ENCODE measurements at places on chromosomes 1 and 21.

DNA sequence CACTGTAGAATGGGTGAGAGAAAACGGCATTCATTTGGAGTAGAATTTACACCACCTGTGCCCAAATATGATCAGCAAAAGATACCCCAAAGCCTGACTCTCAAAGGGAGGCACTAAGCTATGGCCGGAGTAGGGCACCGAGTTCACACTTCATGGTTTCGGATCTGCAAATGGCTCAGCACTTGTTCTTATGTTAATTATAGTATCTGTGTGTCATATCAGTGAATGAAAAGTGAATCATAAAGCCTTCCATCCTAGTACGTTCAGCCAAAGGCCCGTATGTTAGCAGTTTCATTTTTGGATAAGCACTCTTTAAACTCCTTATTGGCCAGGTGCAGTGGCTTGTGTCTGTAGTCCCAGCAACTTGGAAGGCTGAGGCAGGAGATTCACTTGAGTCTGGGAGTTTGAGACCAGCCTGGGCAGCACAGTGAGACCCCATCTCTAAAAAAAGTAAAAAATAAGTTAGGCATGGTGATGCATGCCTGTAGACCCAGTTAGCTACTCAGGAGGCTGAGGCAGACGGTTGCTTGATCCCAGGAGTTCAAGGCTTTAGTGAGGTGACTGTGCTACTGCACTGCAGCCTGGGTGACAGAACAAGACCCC, 4.9 kb upstream of the CORT start:
- no peak for DNase-seq

GRCh38 chr1:9284061-9284460, 8.6 kb upstream of the SPSB1 start:
- DNase-seq: no peak

DNA sequence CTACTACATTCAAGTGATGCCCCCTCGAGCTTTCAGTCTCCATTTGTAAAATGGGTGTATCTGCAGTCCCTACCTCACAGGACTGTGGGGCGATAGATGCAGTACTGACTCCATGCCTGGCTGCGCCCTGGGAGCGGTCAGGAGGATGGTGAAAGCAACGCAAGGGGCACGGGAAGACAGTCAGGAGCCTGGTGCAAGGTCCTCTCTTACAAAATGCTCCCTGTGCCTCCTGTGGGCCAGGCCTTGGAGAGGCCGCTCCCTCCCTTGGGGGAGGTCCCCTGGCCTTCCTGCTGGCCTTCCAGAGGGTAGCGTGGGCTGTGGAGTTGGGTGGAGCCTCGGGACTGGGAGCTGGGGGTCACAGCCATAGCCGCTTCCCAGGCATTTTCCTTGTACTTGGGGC, 21.6 kb downstream of the FAM151A start:
- DNase-seq: no peak

DNA sequence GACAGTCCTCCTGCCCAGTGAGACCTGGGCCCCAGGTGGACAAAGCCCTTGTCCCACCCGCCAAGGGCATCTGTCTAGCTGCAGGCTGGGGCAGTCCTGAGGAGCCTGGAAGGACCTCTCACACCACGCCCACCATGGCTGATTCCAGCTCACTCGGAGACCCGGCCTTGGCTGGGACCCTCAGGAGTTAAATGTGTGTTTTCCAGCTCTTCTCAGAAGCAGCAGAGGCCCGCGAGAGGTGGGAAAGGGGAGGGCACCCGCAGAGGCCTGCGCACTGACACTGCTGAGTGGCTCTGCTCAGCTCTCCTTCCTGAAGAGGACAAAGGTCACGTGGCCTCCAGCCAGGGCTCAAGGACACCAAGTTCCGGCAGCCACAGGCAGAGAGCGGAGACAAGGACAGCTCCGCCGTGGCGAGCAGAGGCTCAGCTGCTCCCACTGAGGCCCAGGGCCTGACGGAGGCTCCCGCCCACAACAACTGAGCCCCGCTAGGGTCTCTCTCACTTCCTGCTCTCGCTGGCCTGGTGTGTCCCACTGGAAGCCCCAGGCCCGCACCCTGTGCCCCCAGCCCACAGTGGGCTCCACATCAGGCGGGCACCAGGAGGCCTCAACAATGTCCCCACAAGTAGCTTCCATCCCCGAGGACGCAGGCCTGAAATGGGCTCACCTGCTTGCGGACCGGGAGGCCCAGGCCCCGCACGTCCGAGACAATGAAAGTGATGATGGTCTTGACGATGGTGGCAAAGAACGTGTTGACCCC, 16.9 kb downstream of the SLC19A1 start:
- DNase-seq: no peak

GRCh38 chr1:10207810-10208209, 2.6 kb upstream of the KIF1B start:
- no peak for DNase-seq

DNA sequence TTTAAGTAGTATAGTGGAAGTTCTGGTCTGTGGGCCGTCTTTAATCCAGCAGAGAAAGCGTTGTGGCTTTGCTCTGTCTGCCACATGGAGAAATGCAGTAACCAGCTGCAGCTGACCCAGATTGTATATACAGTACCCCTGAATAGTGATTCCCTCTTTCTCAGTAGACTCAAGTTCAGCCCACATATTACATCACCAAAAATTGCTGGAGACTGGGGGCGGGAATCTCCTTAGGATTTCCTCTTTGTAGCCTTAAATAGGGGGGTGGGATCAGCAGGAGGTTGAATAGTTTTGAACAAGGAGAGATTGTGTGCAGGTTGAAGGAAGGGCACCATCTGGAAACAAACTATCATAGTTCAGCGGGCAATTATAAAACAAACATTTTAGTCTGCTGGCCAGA, at the start of gene ANGPTL1:
Gene ANGPTL1 (minus strand): TSS at position 134 of the 400 bp plus-strand sequence. CDS start 5,301 bp downstream, outside the sequence.
- DNase-seq: no peak

DNA sequence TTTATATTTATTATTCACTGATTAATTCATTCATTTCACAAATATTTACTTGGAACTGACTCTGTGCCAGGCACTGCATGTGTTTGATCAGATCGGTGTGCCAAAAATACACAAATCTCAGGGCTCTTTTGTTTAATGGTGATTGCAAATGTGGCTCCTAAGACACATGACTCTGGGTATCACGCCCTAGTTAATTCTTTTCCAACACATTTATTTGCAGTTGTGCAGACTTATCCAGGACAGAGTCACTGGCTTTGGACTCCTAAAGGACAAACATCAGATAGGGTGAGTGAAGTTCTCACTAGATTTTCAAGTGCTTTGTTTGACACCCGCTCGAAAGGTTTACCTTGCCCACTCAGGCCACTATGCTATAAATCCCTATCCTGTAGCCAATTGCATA, 335.5 kb downstream of the BARHL2 start:
- no peak for DNase-seq

- DNase-seq: no peak
Observed at GRCh38 chr1:160338580-160338979, 4.5 kb downstream of the COPA start.

DNA sequence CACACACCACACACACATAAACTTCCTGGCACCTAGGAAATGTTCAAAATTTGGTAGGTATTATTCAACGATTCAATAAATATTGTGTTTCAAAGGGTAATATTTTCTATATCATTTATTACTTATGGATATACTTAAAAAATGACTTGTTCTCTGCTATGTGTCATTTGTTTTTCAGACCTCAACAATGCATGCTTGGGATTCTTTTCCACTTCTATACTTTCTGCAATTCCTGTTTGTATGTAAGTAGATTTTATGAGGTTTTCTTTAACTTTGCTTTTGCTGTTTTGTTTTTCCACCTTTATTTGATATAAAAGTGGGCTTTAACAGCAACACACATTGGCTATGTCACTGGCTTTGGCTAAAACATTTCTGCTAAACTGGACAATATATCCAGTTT, 3.5 kb downstream of the CEP170 start:
- peak; percentile 38 for DNase-seq

DNA sequence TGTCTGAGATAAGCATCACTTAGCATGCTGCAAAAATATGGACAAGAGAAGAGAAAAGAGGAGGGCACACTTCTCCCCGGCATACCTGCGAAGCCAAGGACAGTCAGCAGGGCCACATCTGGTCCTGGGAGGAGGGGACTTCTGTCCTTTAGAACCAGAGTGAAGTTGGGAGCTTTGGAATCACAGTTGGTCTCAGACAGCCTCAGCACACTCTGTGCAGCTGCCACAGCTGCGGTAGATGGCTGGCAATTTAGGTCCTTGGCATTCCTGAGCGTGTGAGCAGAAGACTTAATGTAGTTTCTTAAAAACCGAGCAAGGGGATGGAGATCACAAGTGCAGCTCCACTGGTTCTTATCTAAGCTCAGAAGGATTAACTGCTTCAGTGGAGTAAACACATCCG, 32.3 kb downstream of the LRRC53 start:
- DNase-seq: no peak

DNA sequence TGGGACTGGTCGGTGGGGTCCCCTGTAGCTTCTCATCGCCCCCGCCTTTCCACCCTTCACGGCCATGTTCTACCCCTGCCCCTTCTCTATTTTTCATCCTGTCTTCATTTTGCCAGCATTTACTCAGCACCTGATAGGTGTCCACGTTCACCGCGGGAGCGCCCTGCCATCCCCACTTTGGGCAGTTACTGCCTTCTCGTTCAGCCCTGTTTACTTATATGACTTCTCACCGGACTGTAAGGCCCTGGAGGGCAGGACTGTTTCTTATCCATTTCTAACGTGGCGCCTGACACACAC, 380 bp downstream of the MFN2 start:
- DNase-seq: no peak

- no peak for DNase-seq
Observed at GRCh38 chr1:246152986-246153431, 354.1 kb downstream of the SMYD3 start.

DNA sequence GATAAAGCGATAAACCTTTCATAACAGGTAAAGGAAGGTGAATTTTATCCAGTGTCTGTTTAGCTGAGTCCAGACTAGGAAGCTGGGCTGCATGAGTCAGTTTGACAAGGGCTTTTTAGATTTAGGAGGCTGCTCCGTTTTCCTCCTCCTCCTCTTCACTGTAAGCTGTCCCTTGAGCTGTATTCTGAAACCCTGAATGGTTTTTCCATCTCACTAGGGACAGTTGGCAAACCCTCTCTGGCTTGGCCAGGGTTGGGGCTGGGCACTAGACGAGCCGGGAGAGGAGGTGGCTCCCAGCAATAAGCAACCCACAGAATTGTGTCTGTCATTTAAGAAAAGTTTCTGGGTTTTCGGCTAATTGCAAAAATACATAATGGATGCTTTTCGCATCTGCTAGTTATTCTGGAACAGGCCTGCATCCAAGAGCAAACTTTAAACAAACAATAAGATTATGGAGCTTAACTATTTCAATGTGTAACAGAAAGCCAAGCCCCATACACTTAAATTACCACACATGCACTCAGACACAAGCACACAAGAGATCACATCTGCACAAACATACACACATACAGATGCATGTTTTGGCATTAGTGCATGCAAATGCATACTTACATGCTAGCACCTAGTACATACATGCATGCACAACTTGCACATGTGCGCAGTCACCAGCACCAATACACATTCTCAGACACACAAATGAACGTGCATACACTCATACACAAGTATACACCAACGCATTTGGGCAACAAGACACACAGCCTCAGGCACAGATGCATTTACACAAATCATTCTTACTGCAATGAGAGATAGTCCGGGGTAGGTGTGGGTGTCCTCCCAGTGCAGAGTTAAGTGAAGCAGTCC, 27.8 kb upstream of the FOXE3 start:
- DNase-seq: no peak

DNA sequence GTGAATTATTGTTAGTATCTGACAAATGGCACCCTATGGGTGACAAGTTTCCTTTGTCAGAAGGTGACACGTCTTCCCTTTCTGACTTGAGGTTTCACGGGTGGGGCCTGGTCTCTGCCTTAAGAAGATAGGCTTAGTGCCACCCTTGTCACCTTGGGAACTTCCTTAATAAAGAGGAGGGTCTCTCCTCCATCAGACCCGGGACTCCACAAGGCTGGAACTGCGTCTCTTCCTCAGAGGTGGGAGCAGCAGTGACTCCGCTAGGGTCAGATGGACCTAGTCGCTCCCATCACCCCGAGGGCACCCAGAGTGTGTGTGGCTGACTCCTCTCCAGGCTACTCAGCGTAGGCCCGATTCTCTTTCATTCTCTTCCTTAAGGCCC, 774 bp upstream of the WDTC1 start:
- no peak for DNase-seq

- no peak for DNase-seq
Observed at GRCh38 chr21:31801551-31802219, 69.8 kb upstream of the SCAF4 start.

DNA sequence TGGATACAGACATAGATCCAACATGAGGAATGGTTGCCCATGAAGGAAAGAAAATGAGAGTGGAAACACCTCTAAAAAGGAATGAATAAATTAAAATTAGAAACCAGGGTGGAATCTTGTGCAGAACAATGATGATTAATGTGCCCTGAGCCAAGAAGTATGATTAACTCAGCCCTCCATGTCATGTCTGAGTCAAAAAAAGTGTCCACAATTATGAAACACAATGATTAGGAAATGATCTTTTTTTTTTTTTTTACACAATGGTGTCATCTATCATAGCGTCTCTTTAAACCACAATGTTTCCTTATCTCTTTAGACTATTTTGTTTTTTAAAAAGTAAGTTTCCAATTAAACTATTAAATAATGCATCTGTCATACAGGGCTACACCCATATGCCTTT, 78.9 kb upstream of the RAB4A start:
- peak; percentile 35 for DNase-seq

DNA sequence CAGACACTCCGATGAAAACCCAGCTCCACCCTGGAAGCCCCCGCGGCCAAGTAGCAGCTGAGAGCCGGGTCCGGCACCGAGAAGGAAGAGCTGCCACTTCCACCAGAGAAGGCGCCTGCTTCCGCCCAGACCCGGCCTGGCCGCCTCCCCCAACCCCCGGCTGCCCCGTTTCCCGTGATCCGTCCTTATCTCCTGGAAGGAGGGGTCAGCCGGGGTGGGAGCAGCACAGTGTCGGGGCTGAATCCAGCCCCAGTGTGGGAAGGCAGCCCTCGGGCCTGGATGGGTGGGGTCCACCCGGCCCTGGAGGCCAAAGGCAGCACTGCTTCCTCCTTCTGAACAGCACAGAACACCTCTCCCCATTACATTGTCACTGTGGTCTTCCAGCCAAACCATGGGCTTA, 69.4 kb downstream of the MEGF6 start:
- no peak for DNase-seq

DNA sequence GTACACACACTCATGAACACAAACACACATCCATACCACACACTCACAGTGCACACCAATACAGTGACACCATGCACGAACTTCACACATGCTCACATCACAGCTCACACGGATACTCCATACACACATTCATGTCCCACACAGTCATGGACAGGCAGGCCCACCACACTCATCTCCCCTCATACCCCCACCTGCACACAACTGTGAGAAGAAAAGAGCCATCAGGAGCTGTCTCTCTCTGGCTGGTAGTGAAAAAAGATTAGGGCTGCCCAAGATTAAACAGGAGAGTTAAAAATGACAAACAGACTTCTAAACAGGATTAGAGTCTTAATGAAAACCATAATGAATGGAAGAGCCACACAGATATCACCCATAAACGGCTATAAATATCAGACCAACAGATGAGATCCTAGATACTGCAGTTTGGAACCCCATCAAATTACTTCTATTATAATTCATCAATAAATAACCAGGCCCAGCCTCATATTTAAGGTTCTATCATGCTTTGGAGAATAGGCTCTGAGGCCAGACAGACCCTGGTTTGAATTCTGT, 122.3 kb downstream of the PLXNA2 start:
- DNase-seq: no peak

- no peak for DNase-seq
Observed at GRCh38 chr21:44539991-44540666, at the start of gene KRTAP10-1. TSS of gene KRTAP10-1 (minus strand) at chr21:44540195. CDS start at chr21:44540150, 45 bp downstream.

GRCh38 chr1:213958346-213958745, 29.4 kb upstream of the PROX1 start:
- no peak for DNase-seq

All from EL (cell line).